ENCODE measurements at places on chromosomes 5 and 9. TPM values are rescaled to one million over a fixed set of nuclear protein-coding genes. Genes with fewer than 3 reads are reported as not detected.

ZDHHC11 gene
- 0.15 TPM for polyA plus RNA-seq

ZNF354C gene
- polyA plus RNA-seq: 2.0 TPM

FOXD4 gene
- 0.17 TPM for polyA plus RNA-seq

SV2C gene
- not detected for polyA plus RNA-seq

CENPK gene
- 7.1 TPM for polyA plus RNA-seq

RAD50 gene
- polyA plus RNA-seq: 9.7 TPM

ORM2 gene
- not detected for polyA plus RNA-seq

KCNV2 gene
- not detected for polyA plus RNA-seq

OXCT1 gene
- 23.4 TPM for polyA plus RNA-seq

TAF11L10 gene
- polyA plus RNA-seq: not detected

CYFIP2 gene
- 4.4 TPM for polyA plus RNA-seq

SH3PXD2B gene
- 15.5 TPM for polyA plus RNA-seq

SLC46A2 gene
- not detected for polyA plus RNA-seq

HTR4 gene
- polyA plus RNA-seq: not detected

Measured in BJ (cell line).